Brain microvascular endothelial cell (primary cell): ENCODE measurements at places on chromosomes 5 and 9.

DNA sequence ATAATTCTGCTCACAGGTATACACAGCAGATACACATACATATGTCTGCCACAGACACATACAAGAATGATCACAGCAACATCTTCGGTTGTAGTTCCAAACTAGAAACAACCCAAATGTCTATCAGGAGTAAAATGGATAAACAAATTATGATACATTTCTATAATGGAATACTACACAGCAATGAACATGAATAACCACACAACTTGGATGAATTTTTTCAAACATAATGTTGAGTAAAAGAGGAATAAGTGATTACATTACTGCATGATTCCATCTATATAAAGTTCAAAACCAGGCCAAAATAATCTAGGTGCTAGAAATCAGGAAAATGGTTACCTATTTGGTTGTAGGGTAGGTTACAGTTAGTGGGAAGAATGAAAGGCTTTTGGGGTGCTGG is 4.6 kb upstream of the EGFLAM start:
- no peak for DNase-seq

- no peak for DNase-seq
Measured at GRCh38 chr5:16502866-16503265, 37.3 kb upstream of the ZNF622 start.

GRCh38 chr9:88711719-88712118 is 176.7 kb downstream of the NXNL2 start:
- no peak for DNase-seq

GRCh38 chr9:100465274-100465673 is 7.7 kb upstream of the TMEFF1 start:
- no peak for DNase-seq

GRCh38 chr9:26735160-26735559 is 157.4 kb downstream of the CAAP1 start:
- DNase-seq, result no peak

- peak; percentile 14 for DNase-seq
Measured at GRCh38 chr5:612498-613424, 621 bp downstream of the CEP72 start.

DNA sequence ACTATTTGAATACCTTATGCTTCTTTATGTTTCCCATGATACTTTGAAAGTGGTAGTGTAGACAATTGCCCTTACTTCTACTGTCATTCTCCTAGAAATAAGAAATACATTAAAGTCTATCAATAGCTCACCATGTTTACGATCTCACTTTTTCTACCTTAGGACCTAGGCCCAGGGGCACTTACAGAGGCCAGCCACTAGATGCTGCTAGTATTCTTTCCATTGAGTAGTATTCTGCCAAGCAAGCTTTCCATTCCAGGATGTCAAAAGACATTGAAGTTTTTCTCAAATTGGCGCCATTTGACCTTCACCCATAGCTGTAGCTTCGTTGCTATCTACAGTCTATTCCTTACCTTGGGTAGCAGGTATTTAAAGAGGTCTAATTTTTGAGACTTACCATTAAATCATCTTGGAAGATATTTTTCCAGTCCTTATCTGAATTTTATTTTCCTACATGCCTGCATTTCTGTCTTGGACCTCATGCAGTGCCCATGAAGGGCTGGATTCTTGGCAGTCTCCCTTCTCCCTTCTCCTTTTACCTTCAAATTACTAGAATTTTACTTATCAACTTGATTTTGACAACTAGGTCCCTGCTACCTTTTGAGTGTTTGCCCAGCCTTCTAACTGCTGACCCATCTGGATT is 246.0 kb upstream of the NUDT12 start:
- peak; percentile 58 for DNase-seq

- no peak for DNase-seq
Measured at GRCh38 chr9:88801214-88801796, 190.0 kb upstream of the S1PR3 start.

DNA sequence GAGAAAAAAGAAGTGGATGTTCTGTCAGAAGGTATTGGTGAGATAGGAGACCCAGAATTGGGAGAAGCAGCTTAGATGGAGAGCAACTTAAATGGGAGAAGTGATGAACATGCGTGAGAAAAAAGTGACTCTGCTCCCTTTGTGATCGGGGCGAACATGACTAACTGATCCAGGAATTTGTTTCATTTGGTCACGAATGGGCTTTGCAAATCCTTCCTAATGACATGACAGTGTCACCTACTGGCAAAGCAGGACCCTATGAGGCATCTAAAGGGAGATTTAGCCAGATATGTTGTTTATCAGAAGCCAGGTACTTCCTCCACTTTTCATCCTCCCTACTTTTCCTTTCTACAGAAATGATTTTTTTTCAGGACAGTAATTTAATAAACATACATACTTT is 787.4 kb upstream of the RGMB start:
- peak; percentile 87 for DNase-seq

DNA sequence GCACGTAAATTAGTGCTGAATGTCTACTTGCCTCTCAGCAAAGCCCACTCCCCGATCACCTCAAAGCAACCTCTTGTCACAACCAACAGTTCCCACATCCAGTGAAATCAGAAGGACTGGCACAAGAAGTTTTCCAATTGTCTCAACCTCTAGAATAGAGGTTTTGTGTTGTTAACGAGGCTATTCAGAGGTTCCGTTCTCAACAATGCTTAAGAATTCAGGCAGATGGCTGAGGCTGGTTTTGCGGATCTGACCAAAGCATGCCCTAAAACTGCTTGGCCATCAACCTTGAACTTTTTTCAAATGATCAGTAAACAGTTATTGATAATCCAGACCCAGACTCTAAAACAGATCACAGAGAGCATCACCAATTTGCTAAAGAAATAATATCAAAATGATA is 52.9 kb downstream of the MAPKAP1 start:
- no peak for DNase-seq

DNA sequence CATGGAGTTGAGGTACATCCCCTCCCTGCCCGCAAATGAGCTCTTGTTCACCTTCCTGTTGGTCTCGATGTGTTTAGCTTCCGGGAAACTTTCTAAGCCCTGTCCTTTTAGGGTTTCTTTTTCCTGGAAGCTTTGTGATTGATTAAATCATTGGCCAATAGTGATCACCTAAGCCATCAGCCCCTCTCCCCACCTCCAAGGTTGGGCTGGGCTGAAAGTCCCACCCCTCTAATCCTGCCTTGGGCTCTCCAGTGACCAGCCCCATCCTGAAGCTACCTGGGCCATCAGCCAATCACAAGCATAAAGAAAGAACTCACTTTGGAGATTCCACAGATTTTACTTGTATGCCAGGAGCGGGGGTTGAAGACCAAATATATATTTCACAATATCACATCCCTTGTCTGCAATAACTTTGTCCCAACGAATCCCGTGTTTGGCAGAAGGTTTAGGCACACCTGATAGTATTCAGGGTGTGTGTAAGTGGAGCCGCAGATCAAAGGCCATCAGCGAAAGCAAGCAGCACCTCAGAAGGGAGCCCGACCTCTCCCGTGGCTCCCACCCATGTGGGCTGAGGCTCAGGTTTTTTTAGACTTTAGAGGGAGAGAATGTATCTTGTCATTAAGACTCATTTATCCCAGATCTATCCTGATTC is 20.4 kb downstream of the ROPN1L start:
- DNase-seq, result no peak
